ENCODE measurements at places on chromosomes 13 and 19.

GRCh38 chr13:90889906-90890834, 457.3 kb upstream of the MIR17HG start:
- no peak for DNase-seq

DNA sequence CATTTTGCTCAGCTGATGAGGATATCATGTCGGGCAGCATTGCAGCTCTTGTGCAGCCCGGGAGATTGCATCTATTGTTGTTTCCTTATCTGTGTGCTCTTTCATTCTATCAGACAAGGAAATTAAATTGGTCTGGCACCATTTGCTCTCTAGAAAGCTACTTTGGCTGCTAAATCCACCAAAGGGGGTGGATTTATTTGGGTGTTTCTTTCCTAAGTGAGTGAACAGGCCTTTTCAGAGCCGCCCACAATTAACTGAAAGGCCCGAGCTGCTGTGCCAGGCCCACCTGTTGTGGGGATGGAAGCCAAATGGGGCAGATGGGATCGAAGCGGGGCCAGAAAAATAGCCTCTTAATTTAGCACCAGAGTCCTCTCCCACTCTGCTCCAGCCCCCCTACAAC, 99.4 kb downstream of the DNAJC15 start:
- DNase-seq, result no peak

- DNase-seq, result no peak
These were observed 622.6 kb upstream of the PCDH20 start for GRCh38 chr13:62038214-62038613.

GRCh38 chr19:29812080-29812880, 489 bp downstream of the CCNE1 start:
- DNase-seq, result peak; percentile 45

DNA sequence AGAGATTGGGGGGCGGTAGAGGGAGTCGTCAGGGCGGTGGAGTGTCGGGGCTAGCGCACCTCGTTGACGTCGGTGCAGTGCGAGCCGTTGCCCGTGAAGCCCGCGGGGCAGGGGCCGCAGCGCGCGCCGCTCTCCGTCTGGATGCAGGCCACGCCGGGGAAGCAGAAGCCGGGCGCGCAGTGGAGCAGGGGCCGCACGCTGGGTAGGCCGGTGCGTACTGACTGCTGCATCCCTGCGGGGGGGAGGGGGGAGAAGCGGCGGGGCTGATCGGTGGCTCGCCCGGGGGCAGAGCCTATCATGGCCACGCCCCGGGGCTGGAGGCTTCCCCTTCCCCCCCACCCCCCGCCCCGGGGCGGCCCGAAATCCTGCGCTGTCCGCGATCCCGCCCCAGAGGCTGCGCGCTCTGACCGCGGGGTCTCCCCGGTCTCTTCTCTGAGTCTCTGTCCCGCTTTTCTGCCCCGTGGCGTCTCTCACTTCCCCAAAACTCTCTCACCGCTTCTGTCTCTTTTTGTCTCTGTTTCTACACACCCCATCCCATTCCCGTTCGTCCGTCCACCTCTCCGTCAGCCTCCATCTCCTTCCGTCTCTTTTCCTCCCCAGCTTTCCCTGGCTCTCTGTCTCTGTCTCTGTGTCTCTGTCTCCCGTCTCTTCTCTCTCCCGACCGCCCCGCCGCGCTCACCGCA, 1.1 kb downstream of the COMP start:
- peak; percentile 73 for DNase-seq

GRCh38 chr19:56367829-56368711, 25.3 kb downstream of the ZNF582 start:
- DNase-seq, result peak; percentile 92

DNA sequence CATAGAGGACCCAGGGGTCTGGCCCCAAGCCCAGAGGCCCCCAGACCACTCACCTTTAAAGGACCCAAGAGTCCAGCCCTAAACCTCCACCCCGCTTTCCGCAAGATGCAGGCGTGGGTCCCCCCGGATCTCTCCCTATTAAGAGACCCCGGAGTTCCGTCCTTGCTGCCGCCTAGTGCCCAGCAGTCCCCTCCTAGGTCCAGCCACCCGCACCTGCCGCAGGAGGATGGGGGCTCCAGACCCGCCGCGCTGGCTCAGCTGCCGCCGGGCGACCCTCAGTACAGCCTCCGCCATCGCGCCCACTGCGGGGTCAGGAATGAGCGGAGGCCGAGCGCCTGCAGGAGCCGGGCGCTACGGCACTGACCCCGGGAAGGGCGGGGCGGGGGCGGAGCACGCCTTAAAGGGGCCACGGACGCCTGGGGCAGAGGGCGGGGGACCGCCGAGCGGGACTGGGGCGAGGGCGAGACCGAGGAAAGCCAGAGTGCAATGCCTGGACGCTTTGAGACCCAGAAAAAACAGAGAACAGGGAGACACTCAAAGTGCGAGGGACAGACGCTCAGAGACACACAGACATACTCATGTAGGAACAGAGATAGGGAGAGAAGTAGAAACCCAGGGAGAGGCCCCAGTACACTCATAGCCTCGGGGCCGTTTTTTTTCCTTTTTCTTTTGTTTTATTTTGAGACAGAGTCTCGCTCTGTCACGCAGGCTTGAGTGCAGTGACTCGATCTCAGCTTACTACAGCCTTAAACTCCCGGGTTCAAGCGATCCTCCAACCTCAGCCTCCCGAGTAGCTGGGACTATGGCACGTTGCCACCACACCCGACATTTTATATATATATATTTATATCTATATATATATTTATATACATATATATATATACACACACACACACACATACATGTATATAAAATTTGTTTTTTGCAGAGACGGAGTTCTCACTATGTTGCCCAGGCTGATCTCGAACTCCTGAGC, at the start of gene ETHE1:
ETHE1 (minus strand) TSS at position 318 of the 976 bp plus-strand sequence; CDS start at position 294, 24 bp downstream.
- peak; percentile 88 for DNase-seq

DNA sequence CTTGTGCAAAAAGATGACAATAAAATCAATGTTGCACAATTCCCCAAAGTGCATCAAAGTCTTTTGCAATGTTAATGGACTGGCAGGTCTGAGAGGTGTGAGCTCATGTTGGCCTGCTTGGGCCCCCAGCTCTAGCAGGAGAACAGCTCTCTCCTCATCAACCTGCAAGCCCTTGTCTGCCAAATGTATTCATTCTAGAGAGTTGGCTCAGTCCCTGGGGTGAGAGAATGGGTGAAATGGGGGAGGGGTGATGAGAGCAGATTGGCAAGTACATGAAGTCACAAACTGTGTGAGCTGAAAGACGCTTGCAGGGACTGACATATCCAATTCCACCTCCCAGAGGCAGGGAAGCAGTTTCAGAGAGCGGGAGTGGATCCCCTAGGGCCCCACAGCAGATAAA, 465.1 kb upstream of the ZNF507 start:
- DNase-seq, result no peak

DNA sequence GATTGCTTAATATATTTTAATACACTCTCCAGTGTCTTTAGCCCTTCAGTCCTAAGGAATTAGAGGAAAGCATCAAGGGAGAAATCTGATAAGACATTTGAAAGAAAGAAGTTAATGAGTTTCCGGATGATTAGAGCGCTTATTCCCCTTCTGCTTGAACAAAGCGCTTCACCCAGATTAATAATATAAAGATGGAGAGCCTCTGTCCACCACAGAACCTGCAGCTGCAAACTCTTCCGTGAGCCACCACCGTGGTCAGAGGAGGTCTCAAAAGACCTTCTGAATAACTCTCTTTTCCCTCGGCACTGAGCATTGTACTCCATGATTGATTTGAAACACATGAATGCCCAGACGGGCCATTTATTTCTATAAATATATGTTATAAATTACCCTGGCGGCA, 14.2 kb upstream of the TUBGCP3 start:
- no peak for DNase-seq

GRCh38 chr13:97466722-97467121, 32.8 kb downstream of the RAP2A start:
- DNase-seq, result no peak

GRCh38 chr13:113447596-113447995, 5.7 kb downstream of the ADPRHL1 start:
- no peak for DNase-seq

DNA sequence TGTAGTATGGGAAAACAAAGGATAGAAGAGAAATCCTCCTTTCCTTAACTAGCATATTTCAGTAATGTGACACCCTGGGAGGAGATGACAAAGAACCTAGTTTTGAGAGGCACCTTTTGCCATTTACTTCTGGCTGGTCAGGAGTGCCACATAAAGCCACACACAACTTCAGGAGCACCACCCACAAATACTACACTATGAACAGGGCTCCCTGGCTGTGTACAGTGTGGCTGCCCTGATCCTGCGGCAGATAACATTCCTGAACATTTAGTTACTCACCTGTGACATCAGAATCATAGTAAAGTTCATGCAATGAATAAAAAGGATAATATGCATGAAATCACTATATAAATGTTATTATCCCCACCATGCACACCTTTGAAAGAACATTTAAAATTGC, 17.4 kb upstream of the IRS2 start:
- DNase-seq, result no peak

DNA sequence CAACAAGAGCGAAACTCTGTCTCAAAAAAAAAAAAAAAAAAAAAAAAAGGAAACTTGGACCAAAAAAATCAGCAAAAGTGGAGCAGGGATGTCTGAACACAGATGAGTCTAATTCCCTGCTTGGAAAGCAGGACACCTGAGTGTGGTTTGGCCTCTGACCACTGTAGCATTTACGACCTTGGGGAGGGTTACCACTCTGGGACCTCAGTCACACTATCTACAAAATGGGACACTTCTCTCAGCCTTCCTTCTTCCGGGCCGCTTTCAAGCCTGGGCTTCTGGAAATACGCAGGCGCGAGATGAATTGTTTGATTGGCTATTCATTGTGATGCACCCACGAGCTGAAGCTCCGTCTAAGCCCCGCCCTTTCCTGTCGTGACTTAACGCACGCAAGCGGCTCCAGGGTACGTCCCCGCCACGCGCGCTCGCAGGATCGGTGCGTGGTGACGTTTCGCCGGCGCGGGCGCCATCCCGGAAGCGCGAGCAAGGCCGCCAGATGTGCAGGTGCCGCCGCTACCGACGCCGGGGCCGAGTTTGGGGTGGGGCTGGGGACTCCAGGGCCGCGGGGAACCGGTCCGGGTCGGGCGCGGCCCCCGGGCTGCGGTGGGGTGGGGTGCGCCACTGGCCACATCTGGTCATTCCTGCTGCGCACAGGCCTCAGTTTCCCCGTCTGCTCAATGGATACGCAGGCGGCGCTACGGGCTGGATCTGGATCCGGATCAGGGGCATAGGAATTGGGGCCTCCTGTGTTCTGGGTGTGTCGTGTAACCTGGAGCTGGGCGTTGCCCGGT, at the start of gene KXD1:
KXD1 (plus strand) TSS at position 460 of the 791 bp plus-strand sequence. CDS start 4,187 bp downstream, outside the sequence.
- peak; percentile 98 for DNase-seq

- DNase-seq, result peak; percentile 79
These were observed 11.6 kb upstream of the OR1M1 start for GRCh38 chr19:9075064-9075949.

- DNase-seq, result no peak
These were observed 34.6 kb upstream of the OLFM4 start for GRCh38 chr13:52994051-52994450.

GRCh38 chr19:2636897-2637683, 65.4 kb downstream of the GNG7 start:
- peak; percentile 86 for DNase-seq

DNA sequence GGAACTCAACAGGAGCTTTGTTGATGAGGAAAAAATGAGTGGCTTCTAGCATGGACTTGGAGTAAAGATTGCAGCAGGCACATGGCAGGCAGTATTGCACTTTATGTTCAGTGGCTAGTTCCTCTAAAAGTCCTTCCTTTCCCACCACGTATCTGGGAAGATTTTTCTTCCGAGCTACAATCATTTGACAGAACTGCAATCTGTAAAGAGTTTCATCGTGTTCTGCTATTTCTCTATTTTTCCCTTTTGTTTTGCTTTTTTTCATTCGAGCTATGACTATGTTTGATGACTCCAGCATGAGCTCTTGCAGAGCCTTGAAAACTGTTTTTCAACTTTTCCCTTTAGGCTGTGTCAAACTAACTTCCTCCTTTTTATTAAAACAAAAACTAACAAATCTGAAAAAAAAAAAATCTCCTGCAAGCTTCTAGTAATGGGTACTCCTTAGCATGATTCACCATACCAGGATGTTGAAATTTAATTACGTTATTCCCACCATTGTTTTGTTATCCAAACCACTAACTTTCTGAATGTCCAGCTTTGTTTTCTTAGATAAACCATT, 12.3 kb downstream of the CLDN10 start:
- no peak for DNase-seq

DNA sequence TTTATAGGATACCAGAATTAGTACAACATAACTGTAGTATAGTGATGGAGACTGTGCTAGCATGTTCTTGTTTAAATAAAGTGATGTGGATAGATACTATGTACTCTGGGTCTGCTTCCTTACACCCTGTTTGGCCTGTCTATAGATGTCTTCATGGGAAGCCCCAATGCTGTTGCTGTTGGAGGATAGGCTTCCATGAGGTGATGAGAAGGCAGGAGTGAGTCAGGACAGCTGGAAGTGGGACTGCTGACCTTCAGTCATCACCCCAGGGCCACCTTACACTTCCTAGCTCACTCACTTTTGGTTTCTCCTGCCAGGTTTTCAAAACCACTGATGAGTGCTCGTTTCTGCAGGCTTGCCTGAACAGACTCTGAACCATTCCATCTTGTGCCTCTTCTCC, 4.2 kb downstream of the KCTD4 start:
- DNase-seq, result no peak

DNA sequence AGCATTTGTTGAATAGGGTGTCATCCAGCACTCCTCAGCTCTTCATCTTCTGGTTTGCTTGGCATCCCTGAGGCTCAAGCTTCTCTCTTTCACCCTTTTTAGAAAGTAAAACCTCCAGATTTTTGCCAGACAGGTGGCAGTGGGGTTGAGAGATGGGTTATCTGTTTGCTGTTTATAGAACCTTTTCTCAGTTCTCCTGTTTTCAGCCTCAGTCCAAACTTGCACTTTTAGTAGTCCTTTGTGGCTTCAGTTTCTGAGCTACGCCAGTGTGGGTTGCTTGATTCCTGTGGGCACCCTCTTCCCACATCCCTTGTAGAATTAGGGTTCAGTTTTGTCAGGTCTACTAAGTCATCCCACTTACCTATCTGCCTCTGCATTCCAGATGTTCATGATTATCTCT, 147.9 kb downstream of the PAN3 start:
- DNase-seq, result no peak

DNA sequence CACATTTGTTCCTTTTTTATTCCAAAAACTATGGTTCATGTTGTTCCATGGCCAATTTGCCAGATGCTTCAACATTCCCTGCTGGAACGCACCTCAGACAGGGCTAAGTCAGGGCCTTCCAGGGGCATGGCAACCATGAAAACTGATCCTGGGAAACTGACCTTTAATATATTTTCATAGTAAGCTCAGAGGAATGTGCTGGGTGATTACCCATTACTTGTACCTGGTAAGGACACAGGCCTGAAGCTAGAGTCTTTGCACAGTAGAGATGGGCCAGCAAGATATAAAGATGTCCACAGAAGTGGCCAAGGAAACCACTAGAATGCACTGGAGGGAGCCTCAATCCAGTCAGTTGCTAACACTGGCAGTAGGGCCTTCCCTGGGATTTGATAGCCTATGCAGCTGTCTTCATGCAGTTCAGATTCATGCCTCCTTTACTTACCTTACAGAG, 353.1 kb downstream of the ENOX1 start:
- DNase-seq, result no peak

GRCh38 chr19:47545061-47545948, 27.6 kb downstream of the ZNF541 start:
- peak; percentile 49 for DNase-seq
